CD4-positive, alpha-beta T cell treated with Interleukin-6 at 100 ng/mL for 8 hours (primary cell): ENCODE measurements at places on chromosomes 11 and 22.

DNA sequence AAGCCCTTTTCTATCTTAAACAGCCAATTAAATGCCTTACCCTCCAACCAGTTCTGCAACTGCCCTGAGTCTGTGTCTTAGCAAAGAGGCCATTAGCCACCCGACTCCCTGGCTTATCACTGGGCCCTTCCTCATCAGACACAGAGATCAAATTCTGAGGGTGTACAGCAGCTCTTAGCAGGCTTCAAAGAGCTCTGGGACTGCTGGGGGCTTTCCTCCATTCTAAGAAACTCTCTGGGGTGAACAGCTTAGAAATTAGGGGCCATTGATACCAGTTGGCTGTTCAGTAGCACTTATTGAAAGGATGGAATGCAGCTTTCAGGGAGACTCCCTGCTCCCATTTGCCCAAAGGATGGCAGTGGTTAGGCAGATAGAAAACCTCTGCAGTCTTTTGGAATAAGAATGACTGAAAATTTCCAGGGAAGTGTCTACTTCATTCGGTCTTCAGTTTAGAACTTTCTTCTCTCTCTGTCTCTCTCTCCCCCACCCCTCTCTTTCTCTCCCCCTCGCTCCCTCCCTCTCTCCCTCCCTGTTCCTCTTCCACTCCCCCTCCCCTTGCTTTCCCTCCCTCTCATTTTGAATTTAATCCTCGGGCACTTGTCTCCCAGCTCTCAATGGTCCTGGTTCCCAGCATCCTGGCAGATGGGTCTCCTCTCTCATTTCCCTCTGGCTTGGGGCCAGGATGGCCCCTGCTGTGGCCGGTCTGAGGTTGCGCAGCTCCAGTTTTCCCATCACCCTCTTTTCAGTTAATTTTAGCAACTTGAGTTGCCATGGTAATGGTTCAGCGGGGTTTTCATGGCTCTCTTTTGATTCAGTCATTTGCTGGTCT is 76.4 kb downstream of the COMMD9 start:
- DNase-seq = no peak

DNA sequence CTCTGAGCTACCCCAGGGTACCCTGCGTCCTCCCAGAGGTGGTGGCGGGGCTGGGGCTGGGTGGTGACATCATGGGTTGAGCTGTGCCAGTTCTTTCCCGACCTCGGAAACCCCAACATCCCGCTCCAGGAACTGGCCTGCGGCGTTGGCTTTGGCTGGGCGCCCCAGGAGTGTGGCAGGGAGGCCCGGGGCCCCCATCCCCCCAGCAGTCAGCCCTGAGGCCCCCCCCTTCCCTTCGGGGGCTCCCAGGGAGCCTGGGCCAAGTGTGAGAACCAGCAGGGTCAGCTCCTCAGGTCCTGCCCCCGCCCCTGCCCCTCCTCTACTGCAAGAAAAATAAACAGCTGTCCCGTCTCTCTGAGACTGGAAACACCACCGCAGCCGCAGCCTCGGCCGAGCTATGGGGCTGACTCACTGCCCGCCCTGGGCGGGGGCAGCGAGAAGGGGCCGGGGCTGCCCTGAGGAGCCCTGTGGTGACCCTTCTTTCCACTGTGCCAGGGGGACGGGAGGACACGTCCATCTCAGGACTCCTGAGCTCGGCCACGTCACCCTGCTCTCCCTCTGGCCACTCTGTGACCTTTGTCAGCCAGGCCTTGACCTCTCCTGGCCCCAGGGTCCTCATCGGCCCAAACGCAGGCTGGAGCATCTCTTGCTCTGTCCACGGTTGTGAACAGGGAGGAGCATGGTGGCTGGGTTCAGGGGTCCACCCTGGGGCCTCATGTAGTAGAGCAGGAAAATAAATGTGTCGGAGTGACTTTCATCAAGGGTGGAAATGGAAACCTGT is 73.4 kb downstream of the WNT7B start:
- no peak for DNase-seq

DNA sequence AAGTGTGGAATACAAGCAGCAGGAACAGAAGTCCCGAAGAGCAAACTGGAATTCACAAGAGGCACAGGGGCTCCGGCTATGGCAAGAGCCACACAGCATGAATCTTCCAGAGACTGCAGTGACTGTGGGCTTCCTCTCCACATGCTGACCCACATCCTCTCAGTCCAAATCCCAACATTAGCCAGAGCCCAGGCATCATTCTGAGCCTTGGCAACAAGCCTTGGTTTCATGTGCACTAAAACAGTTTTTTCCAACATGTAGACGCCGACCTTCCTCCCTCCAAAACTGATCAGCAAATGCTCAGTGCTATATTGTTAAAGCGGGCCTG is 91.7 kb upstream of the CSNK2A3 start:
- DNase-seq = no peak

DNA sequence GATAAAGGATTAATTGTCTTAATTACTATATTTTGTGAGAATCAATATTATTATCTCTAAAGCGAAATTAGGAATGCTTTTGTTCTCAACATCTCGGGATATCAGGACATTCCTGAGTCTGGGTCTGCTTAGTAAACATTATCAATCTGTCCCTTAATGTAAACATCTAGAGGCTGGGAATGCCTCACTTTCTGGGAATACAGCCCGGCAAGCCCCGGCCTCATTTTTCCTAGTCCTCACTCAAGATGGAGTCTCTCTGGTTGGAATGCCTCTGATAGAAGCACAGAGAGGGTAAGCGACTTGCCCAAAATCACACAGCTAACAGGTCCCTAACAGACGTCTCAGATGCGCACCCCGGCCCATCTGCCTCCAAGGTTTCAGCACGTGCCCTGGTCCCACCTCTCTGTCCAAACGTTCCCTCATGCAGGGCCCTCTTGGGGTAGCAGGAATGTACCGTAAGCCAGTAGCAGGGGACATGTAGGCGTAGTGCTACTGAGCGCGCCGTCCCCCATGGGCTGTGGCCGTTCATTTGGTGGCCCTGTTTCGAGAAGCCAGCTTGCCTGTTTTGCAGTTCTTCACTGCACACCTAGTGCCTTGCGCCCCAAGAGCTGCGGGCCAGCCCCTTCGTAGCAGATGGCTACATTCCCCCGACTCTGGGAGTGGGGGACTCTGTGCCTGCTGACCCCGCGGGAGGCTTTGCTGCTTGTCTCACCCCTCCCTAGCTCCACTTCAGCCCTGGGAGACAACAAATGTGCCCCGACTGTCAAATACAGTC is 62.2 kb upstream of the FADD start:
- DNase-seq = no peak

DNA sequence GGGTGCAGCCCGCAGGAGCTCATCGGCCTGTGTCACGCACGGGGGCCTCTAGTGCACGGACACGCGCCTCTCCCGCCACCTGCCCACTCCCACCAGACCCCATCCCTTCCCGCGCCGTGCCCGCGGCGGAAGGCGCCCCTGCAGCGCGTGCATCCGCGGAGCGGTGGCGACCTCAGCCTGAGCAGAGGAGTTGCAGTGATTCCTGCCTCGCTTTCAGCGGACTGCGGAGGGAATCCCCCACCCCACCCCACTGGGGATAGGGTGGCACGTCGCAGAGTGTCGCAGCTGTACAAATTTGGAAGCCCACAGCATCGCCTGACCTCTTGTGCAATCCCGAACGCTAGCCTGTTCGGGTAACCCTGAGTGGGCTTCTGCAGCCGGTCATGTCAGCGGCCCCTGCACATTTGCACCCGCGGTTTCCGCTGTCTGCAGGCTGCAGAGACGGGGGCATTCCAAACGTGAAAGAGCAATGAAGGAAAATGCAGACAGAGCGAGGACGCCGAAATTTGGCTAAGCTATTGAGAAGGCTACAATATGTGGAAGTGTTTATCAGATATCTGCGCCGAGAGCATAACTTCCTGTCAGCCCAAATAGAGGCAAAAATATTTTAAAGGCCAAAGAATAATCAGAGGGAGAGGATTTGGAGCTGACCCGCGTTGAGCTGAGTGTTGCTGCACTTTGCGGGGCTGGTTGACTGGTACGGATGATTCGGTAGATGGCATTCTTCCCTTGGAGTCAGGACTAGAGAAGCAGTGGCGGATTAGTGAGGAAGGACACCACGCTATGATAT is 617 bp upstream of the ARHGAP20 start:
- no peak for DNase-seq

DNA sequence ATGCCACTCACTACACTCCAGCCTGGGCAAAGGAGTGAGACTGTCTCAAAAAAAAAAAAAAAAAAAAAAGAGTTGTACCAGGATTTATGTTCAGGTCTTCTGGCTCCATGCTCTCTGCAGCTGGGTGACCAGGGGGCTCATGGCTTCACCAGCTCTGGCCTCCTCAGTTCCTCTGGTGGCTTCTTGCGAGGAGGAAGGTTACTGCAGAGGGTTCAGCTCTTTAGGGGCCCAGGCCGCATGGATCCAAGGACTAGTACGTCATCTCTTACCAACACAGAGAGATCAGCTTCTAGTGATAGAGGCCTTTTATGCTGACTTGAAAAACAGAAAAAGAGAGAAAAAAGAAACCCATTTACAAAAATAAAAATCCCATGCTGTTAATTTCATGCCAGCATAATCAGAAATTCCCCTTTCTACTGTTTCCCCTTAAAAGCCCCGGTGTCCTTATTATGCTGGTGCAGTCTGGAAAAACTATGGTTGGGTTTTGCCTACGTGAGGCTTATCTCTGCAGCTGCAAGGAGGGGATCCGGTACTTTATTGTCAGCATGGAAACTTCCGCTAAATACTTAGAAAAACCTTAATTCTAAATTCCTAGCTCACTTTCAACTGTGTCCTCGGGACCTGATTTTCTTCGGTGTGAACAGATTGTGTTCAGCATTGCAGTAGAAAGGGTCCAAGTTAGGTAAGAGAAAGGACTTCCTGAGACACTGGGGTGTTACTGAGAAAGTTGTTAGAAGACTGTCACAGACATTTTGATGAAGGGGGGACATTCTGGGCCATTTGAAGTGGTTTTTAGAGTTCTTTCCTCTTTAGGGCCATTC is 13.7 kb downstream of the ZBTB16 start:
- DNase-seq = no peak

- DNase-seq = no peak
These were observed 22.1 kb downstream of the RNF141 start for GRCh38 chr11:10518891-10519290.

DNA sequence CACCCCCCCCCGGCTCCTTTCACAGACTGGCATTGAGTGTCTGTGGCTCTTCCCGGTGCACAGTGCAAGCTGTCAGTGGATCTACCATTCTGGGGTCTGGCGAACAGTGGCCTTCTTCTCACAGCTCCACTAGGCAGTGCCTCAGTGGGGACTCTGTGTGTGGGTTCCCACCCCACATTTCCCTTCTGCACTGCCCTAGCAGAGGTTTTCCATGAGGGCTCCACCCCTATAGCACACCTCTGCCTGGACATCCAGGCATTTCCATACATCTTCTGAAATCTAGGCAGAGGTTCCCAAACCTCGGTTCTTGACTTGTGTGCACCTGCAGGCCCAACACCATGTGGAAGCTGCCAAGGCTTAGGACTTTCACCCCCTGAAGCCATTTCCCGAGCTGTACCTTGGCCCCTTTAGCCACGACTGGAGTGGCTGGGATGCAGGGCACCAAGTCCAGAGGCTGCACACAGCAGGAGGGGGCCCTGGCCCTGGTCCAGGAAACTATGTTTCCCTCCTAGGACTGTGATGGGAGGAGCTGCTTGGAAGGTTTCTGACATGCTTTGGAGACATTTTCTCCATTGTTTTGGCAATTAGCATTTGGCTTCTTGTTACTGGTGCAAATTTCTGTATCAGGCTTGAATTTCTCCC is 26.0 kb downstream of the BCL2L13 start:
- DNase-seq = no peak

GRCh38 chr22:35995348-35995747 is 33.3 kb downstream of the RBFOX2 start:
- DNase-seq = no peak

- DNase-seq = no peak
These were observed 831.6 kb downstream of the KCNA4 start for GRCh38 chr11:29184939-29185890.

DNA sequence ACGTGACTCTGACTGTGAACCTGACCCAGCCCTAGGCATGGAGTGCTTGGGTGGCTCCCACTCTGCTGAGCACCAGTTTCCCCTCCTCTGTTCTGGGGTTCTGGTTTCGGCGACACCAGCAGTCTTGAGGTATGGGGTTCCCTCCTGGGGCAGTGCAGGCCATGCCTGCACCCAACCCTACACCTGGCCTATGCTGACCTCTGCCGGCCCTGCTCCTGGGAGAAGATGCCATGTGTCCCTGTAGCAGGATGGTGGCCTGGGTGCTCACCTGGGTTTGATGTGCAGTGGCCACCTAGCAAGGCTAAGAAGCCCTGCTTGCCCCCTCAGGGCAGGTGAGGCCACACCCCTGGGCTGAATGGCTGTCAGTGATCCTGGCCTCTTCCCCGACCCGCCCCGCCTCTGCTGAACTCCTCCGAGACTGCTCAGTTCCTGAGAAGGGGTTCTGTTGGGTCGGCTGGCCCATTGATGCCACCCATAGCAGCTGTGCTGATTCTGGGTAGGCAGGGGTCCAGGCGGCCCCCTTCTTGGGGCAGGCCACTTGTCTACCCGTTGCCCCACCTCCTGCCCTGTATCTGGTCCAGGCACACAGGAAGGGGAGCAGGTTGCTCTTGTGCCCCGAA is 2.4 kb downstream of the ZDHHC8 start:
- DNase-seq = no peak

DNA sequence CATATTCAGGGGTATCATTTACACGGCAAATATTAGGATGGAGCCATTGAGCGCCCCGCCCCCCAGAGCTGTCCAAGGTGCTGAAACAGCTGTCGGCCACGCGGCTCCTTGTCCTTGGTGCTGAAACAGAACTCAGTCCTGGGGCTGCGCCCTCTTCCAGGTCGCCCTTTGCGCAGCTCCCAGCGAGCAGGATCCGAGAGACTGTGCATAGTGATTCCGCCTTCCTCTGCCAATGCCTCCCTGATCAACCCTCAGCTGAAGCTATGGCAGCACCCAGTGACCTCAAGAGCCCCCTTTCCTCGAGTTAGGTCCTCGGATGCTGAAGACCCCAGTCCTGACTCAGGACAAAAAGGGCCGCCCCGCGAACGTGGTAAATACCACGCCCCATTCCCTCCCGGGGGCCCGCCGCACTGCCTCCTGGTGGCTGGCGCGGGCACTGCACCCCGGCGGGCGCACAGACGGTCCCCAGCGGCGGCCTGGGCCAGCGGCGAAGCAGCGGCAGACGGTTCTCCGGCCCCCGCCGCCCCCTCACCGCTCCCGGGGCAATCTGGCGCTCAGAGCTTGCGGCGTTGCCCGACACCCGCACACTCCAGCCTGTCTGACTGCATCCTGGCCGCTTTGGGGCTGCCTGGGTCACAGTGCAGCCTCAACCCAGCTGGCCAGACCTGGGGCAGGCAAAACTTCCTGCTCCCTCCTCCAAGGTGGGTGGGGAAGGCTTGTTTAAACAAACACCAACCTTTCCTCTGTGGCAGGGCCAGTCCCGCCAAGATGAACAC is 13.4 kb downstream of the SYT7 start:
- peak; percentile 35 for DNase-seq
